ENCODE measurements at places on chromosomes 6 and 20.

- DNase-seq: no peak
These were observed 218.6 kb upstream of the UFL1 start for GRCh38 chr6:96302991-96303390.

GRCh38 chr6:144824018-144824417, 538.9 kb downstream of the UTRN start:
- no peak for DNase-seq

- peak; percentile 79 for DNase-seq
These were observed 1.3 kb downstream of the TAPBP start for GRCh38 chr6:33312361-33313104.

DNA sequence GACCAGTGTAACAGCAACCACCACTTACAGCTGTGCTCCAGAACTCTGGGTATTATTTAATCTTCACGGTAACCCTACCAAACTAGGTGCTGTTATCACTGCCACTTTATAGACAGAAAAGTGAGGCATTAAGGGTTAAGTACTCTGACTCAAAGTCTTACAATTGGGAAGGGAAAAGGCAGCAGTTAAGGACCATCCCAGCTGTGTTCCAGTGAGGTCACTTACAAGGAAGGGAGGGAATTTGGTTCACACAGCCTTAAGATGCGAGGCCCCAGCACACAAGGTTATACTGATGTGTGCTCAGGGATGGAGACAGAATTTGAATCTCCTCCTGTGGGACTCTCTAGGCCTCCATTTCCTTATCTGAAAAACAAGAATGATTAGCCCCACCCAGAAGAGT, 46.7 kb downstream of the TRERF1 start:
- DNase-seq: no peak

DNA sequence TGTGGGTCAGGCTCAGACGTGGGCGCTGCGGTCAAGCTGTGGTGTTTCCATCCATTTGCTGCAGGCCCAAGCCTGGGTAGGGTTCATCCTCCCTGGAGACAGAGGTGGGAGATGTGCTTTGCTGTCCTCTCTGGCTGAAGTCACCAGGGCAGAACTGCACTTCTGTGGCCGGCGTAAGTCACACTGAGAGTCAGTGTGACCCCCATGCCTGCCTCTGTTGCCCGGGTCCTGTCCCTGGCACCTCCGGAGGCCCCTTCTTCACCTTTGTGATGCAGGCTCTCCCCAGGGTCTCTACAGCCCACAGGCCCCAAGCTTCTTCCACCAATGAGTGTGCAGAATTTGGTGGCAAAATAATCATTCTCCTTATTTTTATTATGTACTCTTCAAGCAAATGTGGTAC, 53.8 kb upstream of the DACT2 start:
- peak; percentile 42 for DNase-seq

DNA sequence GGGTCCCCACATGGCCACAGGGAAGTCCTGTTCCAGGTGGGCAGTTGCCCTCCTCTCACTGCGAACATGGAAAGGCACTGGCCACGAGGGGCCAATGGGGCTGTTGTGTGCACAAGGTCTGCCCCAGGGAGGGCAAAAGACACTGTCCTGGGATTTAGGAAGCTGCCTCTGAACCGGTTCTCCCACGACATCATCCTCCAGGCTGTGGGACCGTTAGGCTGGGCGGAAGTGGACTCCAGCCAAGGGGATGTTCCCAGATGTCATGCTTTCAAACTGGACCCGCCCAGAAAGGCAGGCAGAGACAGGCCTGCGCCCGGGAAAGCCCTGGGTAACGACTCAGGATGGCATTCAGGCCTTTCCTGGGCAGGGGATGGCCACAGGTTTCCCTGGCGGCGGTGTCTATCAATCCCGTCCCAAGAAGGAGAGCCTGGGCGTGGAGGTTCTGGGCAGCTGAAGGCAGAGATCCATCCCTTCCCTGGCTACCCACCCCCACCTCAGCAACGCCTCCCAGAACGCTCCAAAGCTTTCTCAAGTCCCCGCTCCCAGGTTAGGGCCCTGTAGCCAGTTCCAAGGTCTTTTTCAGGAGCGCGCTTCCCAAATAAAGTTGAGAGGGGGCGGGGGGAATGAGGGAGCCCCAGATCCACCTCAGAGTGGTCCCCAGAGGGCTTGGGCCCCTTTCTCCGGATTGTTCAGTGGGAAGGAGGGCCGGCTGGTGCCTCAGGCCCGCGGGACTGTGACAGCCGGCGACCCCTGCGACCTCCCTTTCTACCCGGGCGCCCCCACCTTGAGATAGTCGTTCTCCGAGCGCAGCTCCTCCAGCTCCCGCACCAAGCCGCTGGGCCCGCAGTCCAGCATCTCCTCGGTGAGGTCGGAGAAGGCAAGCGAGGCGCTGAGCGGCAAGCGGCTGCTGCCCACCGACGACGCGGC, 13.8 kb upstream of the TLDC2 start:
- DNase-seq: peak; percentile 95
